GM12878 (cell line): ENCODE measurements at places on chromosomes 11 and 22. TPM values are rescaled to one million over a fixed set of nuclear protein-coding genes. Genes with fewer than 3 reads are reported as not detected.

The MLC1 gene
- total RNA-seq: not detected in 2 replicates

GRCh38 chr11:64070314-64070681 is 34.6 kb downstream of the FLRT1 start:
- no peak overlapping the region for H3K27ac ChIP-seq
- no peaks in the 10 kb centered on the region for H3K27me3 ChIP-seq
- no peaks in the 10 kb centered on the region for H3K4me1 ChIP-seq
- no peak overlapping the region for H3K4me3 ChIP-seq

The GRIA4 gene
- not detected in 2 replicates for total RNA-seq

DNA sequence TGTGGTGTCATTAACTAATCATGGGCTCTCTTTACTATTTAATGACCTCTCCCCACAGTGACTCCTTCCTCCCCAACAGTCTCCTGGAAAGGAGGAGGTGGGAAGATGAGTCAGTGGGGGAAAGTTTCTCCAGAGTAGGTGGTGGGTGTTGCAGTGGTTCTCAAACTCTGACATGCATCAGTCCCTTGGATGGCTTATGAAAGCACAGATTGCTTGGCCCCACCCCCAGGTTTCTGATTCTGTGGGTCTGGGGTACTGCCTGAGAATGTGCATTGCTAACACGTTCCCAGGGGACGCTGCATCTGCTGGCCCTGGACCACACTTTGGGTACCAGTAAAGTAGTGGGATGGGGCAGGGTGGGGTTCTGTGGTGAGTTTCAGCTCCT is 9.8 kb downstream of the CD82 start:
- no peaks in the 10 kb centered on the region for H3K27me3 ChIP-seq
- peak overlapping the region; percentile 38; the same call in 1 of the 2 replicates for H3K4me3 ChIP-seq
- peaks cover 2% of the 10 kb centered on the region for H3K36me3 ChIP-seq

DNA sequence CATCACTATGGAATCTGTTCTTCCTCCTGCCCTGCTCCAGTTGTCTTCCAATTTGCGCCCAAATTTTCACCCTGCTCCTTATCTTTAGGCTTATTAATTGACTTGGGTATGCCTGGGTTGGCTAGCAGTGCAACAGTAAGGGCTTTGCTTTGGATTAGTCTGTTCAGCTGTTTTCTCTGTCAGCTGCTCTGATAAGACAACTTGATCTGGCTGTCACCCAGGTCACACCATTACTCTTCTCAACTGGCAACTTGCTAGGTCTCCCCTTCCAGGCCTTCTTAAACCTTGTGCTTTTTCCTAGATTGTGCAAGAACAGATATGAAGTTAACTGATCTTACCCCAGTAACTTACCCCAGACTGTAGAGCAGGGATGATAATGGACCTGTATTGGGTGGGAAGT is 357.8 kb upstream of the LARGE1 start:
- H3K27me3 ChIP-seq: no peaks in the 10 kb centered on the region
- H3K36me3 ChIP-seq: no peaks in the 10 kb centered on the region
- H3K4me1 ChIP-seq: no peaks in the 10 kb centered on the region
- H3K4me3 ChIP-seq: no peak overlapping the region
- no peak overlapping the region for H3K27ac ChIP-seq

GRCh38 chr22:46081036-46081830 is 69.1 kb upstream of the PPARA start:
- H3K4me3 ChIP-seq: no peak overlapping the region
- H3K4me1 ChIP-seq: no peaks in the 10 kb centered on the region
- no peak overlapping the region for H3K27ac ChIP-seq
- H3K36me3 ChIP-seq: no peaks in the 10 kb centered on the region
